DMS79 treated with DMSO at 0.1 percent for 48 hours (cell line): ENCODE measurements at places on chromosomes 3 and 15.

GRCh38 chr15:66650433-66650832, 51.6 kb upstream of the SMAD6 start:
- DNase-seq = no peak

DNA sequence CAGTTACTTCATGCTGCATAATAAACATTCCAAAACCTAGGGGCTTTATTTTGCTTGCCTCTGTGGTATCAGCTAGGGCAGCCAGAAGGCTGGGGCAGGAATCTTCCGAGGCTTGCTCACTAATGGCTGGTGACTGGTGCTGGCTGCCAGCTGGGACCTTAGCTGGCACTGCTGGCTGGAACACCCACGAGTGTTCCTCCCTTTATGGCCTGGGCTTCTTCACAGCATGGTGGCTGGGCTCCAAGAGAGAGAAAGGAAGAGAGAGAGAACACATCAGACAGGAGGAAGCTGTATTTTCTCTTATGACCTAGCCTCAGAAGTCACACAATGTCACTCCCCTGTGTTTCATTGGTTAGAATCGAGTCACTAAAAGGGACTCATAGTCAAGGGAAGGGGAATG, 23.9 kb upstream of the CDCP1 start:
- DNase-seq = no peak

DNA sequence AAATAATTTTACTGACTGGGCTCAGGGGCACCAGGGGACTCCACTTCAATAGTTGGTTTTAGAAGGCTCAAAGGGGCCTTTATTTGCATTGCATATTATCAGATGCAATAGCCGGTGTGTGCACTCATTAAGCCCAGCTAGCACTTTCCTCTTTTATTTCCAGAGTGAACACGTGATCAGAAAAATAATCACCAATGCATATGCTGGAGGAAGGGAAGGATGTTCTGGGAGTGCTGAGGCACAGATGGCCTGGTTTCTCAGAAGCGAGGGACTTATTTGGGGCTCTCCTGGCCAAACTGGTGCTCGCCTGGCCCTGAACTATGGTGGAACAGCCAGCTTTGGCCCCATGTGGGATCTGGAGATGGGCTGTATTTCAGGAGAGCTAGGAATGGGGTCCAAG, 60.4 kb upstream of the SEC13 start:
- no peak for DNase-seq

GRCh38 chr3:192906940-192907339, 10.7 kb downstream of the MB21D2 start:
- DNase-seq = no peak

GRCh38 chr3:122932251-122932967, 95.2 kb downstream of the SEMA5B start:
- DNase-seq = no peak

DNA sequence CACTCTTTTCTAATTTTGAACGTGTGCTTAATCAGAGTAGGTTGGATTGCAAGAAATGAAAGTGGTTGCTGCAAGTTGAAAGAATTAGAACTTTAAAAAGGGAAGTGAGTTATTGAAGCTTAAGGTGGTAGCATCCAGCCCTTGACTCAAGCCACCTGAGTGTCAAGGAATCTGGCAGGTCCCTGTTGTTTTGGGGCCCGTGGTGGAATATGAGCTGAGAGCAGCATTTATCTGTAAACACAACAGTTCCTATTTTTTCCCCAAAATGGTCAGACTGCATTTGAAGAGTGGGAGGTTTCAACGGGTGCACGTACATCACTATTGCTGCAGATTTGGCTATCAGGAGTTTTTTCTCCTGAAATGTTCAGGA, 1.7 kb downstream of the ITPR1 start:
- no peak for DNase-seq

DNA sequence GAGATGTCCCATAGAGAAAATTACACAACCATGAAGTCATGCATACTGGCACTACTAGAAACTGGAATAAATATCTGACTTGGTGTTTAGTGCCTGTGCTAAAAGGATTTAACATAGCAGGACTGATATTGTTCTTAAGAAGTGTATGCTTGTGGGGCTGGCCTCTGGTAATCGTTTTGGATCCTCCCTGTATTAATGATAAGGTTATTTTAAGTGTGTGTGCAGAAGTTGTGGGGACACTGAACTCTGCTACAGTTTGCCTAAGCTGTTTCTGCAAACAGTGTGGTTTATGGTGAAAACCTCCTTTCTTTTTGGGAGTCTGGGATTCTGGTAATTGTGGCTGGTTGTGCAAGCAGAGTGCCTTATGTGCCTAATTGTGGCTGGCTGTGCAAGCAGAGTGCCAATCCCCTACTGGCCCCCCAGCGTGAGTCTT, 120.8 kb downstream of the CLASP2 start:
- no peak for DNase-seq

DNA sequence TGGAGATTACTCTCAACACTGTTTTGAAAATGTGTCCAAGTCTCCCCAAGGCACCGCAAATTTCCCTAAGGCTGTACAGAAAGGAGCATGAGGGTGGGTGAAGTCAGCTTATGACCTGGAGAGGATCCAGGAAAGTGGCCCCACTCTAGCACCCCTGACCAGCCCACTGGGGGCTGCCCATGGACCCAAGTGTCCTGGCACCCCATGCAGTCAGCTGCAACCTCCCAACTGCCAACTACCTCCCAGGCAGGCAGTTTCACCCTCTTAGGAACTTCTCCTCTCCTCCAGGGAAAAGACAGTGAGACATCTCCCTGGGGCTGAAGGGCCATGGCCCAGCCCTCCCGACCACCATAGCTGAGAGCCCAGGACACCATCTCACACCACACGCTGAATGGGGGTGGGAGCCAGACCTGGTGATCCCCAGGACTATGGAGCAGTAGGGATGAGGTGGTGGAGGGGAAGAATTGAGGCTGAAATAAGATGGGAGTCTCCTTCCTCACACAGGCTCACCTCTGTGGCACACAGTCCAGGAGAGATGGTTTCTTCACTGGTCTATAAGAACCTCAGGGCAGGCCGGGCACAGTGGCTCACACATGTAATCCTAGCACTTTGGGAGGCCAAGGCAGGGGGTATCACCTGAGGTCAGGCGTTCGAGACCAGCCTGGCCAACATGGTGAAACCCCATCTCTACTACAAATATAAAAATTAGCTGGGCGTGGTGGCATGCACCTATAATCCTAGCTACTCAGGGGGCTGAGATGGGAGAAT, 104.4 kb downstream of the DAPK2 start:
- no peak for DNase-seq

DNA sequence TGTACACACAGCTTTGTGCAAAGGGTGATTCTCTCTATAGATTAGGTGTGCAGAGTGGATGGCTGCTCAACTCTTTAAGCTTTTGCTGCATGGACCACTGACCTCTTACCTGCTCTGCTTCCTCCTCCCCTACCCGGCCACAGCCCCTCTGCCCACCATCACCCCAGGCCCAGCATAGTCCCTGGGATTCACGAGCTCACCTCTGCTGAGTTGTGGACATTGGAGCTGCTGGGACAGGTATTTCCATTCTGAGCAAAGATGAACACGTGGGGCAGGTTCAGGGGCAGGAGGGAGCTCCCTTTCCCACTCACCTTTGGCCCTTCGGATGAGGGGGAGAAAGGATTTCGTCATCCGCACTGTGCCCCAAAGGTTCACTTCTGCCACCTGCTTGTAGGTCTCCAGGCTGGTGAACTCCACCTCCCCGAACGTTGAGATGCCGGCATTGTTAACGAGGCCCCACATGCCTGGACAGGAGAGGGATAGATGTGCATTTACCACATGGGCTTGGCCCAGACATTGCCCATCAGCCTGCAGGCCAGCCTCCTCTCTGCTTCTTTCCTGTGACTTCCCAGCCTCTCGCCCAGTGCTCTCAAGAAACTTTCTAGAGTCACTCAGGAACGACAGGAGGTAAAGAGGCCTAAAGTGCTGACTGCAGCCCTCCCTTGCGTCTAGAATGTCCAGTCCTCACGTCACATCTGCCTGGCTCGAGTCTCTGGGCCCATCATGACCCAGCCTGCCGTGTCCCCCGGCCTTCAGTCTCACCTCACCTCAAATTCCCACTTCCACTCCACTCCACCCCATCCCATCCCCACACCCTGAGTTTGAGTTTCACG, 41.6 kb downstream of the BDH1 start:
- DNase-seq = no peak

- DNase-seq = no peak
Measured at GRCh38 chr3:124877674-124878073, 9.5 kb downstream of the ITGB5 start.

- DNase-seq = no peak
Measured at GRCh38 chr3:9675736-9676290, 26.5 kb downstream of the MTMR14 start.
